CD14-positive monocyte (primary cell): ENCODE measurements at places on chromosomes 4 and X.

DNA sequence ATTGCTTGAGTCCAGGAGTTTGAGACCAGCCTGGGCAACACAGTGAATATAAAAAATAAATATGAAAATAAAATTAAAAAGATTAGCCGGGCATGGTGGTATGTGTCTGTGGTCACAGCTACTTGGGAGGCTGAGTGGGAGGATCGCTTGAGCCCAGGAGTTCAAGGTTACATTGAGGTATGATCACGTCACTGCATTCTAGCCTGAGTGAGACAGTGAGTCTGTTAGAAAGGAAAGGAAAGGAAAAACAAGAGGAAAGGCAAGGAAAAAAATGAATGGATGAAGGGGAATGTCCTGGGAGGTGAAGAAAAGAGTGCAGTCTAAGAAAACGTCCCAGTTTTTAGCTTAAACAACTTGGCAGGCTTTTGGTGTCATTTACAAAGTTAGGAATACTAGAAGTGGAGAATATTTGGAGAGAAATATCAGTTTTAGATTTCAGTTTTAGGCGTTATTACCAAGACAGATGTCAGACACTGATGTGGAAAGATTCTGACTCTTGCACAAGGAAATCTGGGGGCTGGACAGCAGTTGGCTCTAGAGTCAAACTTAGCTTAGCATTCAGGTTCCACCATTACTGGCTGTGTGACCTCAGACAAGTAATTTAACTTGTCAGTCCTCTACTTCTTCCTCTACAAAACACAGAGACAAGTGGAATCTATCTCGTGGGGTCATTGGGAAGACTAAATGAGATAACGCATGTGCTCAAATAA lies 139.0 kb downstream of the TSPAN5 start:
- no peak overlapping the region for H3K4me3 ChIP-seq
- no peaks in the 10 kb centered on the region for H3K36me3 ChIP-seq
- no peak for DNase-seq
- no peak overlapping the region for H3K27ac ChIP-seq

- H3K36me3 ChIP-seq: no peaks in the 10 kb centered on the region
- no peak overlapping the region for H3K27ac ChIP-seq
- DNase-seq: no peak
- H3K4me3 ChIP-seq: no peak overlapping the region
Observed at GRCh38 chrX:75276666-75277065, 2.8 kb downstream of the UPRT start.

- no peaks in the 10 kb centered on the region for H3K27me3 ChIP-seq
- no peak overlapping the region for H3K27ac ChIP-seq
- H3K4me1 ChIP-seq: no peaks in the 10 kb centered on the region
- H3K36me3 ChIP-seq: no peaks in the 10 kb centered on the region
- no peak for DNase-seq
- no peak overlapping the region for H3K4me3 ChIP-seq
Observed at GRCh38 chrX:78522601-78523000, 136.5 kb downstream of the RTL3 start.

- H3K4me3 ChIP-seq: no peak overlapping the region
- no peaks in the 10 kb centered on the region for H3K27me3 ChIP-seq
- no peaks in the 10 kb centered on the region for H3K4me1 ChIP-seq
- no peak overlapping the region for H3K27ac ChIP-seq
- DNase-seq: no peak
Observed at GRCh38 chrX:18210470-18210869, 10.2 kb downstream of the BEND2 start.

DNA sequence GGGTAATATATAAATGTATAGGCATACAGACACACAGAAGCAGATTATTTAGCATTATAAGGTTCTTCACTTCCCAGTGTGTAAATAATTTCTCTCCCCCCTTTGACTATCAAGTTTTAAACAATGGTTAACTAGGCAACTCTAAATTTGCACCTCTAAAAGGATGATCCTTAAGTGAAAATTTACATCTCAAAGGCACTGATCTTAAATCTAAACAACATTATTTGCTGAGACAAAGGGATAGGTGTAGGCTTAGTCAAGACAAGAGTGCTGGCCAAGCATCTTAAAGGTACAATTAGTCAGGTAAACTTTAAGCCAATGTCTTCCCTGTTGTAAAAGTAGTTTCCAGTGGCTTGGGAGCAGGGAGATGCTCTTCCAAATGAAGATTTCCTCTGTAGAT lies 33.0 kb downstream of the NLRP2B start:
- no peak overlapping the region for H3K27ac ChIP-seq
- no peak for DNase-seq
- H3K27me3 ChIP-seq: no peaks in the 10 kb centered on the region
- no peaks in the 10 kb centered on the region for H3K4me1 ChIP-seq
